ENCODE measurements at places on chromosomes 7 and 10.

DNA sequence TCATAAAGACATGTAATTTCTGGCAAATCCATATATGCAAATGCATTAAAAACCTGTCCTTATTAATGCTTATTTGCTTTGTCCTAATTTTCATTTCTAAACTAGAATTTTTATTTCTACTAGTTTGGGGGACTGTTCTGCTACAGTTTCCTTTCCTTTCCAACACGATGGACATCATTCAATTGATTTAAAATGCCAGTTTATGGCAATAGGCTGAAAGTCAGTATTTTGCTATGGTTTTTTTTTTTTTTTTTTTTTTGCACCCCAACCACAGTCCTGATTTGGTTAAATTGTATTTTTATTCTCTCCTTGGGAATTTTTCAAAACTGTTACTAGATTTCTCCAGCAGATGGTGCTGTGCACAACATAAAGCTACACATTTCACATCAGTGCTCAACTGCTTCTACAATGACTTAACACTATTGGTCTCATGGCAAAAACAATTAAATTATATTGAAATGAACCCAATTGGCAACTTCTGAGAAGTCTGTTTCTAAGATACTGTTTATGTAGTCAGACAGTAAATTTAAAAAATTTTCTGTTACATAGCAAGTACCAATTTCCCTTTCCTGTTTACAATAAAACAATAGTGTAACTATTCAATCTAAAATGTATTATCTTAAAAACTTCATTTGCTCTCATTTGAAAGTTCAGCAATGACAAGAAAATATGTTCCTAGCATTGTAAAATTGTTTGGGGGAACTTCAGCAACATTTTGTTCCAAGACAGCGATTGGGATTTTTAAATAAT, 193.8 kb upstream of the CCDC6 start:
- DNase-seq: peak; percentile 11

GRCh38 chr10:4672201-4672600, 153.8 kb upstream of the AKR1E2 start:
- no peak for DNase-seq

GRCh38 chr10:9238041-9238440, 1183.6 kb downstream of the GATA3 start:
- no peak for DNase-seq

- no peak for DNase-seq
Measured at GRCh38 chr7:117424090-117424829, 3.0 kb downstream of the ASZ1 start.

DNA sequence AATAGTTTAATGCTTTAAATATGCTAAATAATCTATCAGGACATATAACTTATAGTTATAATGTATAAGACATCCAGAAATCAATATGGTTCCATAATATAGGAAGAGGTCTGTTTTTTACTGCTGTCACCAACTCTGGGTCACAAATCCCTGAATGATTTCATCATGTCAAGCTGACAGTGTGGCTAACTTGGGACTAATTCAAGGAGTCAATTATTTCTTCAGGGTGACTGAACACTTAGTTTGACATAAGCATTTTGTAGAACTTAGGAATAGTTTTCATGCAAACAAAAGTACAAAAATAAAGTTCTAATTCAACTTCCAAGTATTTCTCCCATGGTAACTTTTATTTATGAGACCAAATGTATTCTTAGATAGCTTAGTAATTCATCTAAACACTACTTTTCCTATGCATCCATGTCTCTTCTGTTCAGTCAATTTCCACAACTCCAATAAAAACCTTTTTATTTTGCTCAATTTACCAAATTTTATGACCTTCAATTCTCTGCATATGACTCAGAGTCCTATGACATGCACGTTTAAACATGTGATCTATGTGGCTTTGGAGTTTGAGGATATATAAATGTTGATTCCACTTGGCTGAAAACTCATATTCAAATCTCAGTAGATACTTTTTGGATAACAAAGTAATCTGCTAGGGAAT, 40.3 kb upstream of the GNAT3 start:
- peak; percentile 25 for DNase-seq

GRCh38 chr10:101716891-101717659, 22.1 kb upstream of the FBXW4 start:
- DNase-seq: no peak

DNA sequence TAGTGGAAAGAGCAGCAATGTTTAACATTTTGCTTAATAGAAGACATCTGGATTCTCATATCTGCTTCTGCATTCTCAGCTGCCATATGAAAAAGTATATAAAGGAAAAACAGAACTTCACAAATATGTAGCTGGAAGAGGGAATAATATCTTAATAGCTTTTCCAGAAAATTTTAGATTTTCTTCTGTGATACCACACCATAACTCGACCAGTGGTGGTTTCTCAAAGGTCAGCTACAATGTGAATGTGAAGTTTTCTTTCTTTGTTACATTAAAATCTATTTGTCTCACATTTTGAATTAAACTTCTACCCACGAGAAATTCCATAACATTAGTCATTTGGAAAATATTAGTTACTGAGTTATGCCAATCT, 339.8 kb downstream of the PARD3 start:
- no peak for DNase-seq

DNA sequence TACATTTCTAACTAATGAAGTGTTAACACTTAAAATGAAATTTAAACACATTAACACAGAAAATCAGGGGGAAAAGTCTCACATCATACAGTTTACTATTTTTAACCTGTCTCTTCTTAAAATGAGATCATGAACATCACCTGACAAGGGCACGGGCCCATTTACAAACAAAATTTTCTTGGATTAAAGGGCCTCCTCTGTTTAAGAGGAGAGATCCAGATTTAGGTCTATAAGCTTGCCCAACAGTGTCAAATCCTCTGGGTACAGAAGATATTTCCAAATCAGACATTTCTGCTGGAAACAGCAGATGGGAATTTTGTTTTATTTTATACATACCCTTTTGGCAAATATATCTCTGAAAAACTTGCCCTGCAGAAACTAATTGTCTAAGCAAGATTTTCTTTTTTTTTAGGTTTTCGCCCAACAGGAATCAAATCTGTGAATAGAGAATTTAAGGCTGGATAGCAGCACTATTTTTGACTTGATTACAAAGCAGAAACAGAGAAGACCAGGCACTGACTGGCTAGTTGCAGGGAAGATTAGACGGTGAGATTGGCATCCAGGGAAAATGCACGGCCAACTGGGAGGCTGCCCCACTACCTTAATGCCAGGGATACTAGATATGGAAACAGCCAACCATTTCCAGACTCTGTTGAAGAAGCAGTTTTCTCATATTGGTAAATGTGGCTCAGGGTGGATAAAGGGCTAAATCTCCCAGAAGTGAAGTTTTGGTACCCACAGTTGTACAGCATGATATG, 173.4 kb downstream of the LRRN3 start:
- DNase-seq: no peak

GRCh38 chr10:122264436-122264835, 6.7 kb upstream of the BTBD16 start:
- DNase-seq: no peak

GRCh38 chr7:105654095-105654686, 72.9 kb upstream of the EFCAB10 start:
- DNase-seq: no peak

GRCh38 chr10:1408651-1409367, 328.5 kb downstream of the ADARB2 start:
- DNase-seq: no peak

GRCh38 chr7:80806663-80807062, 112.2 kb downstream of the SEMA3C start:
- no peak for DNase-seq

GRCh38 chr10:6275022-6275997, 72.6 kb downstream of the PFKFB3 start:
- peak; percentile 94 for DNase-seq

DNA sequence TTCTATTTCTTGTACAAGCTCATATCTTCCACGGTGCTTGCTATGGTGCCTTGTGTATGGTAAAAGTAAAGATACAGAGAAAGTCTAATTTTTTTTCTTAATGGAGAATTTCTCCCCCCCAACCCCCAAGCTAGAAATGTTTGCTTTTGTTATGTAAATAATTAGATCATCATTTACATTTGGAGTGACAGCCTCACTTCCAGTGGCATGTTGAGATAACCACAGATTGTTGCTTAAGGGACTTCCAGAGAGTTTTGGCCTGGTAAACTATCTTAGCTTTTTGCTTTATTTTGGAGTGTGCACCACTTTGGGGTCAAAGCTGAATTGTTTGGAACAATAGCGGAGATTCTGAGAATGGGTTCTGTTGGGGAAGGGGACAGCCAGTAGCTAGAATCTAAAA, 129.7 kb downstream of the ZNF365 start:
- no peak for DNase-seq

- no peak for DNase-seq
Measured at GRCh38 chr7:123439191-123439590, 95.2 kb downstream of the IQUB start.

GRCh38 chr7:157403646-157404401, 67.0 kb downstream of the DNAJB6 start:
- DNase-seq: no peak

GRCh38 chr7:36219429-36219828, 66.4 kb downstream of the EEPD1 start:
- DNase-seq: no peak

- DNase-seq: no peak
Measured at GRCh38 chr7:21185653-21186265, 242.1 kb upstream of the SP4 start.

GRCh38 chr10:13743963-13744362, 157.2 kb downstream of the PRPF18 start:
- no peak for DNase-seq

GRCh38 chr10:103969436-103969835, 2.5 kb downstream of the SLK start:
- DNase-seq: no peak

GRCh38 chr7:152329469-152329868, 106.3 kb downstream of the KMT2C start:
- no peak for DNase-seq

- no peak for DNase-seq
Measured at GRCh38 chr7:48251766-48252165, 80.5 kb downstream of the ABCA13 start.

DNA sequence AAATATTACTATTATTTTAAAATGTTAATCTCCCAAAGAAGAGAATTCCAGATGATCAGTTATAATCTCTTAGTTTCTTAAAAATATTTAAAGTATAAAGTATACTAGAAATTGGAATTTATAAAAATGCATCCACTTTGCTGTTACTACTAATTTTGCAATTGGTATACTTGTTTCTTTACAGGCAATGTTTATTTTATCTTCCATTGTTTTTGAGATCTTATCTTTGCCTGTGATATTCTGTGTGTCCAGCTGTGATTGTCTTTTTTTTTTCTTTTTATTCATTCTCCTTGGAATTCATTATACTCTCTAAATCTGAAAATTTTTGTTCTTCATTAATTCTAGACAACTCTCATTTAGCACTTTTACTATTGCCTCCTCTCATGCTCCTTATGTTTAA, 652.6 kb downstream of the TNS3 start:
- no peak for DNase-seq

DNA sequence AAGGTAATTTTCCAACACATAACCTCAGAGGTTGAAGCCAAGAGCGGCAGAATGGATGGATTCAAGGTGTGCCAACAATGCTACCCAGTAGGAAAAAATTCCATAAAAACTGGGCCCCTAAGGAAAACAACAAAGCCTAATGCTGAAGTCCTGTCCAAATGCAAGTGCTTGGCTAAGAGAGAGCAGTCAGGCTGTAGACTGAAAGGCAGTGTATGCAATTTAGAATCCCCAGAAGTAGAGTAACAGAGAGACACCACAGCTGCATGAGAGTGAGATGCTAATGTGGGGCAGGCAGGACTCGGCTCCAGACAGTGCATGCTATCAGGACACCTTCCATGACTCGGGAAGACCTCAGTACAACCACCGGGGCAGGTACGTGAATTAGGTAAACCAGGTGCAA, 124.5 kb downstream of the ZFAND4 start:
- no peak for DNase-seq

DNA sequence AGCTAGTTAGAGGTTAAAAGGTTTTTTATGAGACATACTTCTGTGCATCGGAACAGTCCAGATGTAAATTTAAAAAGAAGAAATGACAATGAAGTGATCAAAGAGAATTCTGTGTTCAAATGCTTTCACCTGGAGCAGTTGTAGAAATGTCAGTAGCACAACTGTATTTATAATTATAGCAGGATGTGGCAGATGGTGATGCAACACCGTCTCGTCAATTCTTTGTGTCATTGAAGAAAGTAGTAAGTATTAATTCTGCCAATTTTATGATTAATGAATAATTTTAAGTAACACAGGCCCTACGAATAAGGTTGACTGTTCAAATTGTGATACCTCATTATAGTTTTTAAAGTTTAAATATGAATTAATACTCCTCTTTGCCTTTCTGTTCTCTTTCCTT, 171.1 kb downstream of the ADK start:
- DNase-seq: no peak

- DNase-seq: no peak
Measured at GRCh38 chr7:47087866-47088265, 494.0 kb downstream of the TNS3 start.

- no peak for DNase-seq
Measured at GRCh38 chr10:76729841-76730487, 907.6 kb downstream of the KCNMA1 start.

DNA sequence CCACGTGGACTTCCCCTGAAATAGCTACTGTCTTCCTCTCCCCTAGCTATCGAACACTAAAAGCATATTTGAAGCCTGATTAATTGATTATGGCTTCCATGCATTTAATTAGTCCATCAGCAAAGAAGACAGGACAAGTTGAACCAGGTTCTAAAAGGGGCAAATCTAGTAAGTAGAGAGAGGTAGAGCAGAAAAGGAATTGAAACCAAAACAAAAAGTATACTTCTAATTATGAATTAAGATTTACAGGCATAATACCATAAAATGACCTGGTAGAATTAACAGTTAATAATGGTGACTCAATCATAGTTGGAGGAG, 393 bp upstream of the DNAJC1 start:
- DNase-seq: no peak

GRCh38 chr7:37408291-37409228, 40.1 kb downstream of the ELMO1 start:
- no peak for DNase-seq

DNA sequence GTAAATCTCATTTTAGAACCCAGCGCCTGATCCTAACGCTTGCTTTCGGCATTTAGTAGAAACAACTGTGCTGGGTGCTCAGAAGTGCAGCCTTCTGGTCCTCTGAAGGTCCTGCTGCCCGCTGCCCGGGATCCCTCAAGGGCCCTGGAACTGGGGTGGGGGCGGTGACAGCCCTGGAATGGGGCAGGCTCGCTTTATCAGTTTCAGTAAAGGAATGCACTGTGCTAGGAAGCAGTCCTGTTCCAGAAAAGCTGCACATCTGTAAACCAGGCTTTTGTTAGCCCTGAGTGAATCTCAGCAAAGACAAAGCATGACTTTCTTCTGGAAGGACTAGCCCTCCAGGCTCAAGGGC, 254.6 kb downstream of the TNS3 start:
- no peak for DNase-seq

- no peak for DNase-seq
Measured at GRCh38 chr10:90363799-90364483, 493.9 kb downstream of the HTR7 start.

GRCh38 chr10:124130198-124130900, 37.0 kb upstream of the CHST15 start:
- no peak for DNase-seq

GRCh38 chr10:91551856-91552255, 81.0 kb downstream of the PPP1R3C start:
- DNase-seq: peak; percentile 45

- no peak for DNase-seq
Measured at GRCh38 chr10:82440775-82441174, 565.8 kb downstream of the NRG3 start.

- peak; percentile 53 for DNase-seq
Measured at GRCh38 chr10:44878706-44879530, 32.2 kb upstream of the TMEM72 start.

GRCh38 chr10:30431435-30431911, 2.5 kb upstream of the MAP3K8 start:
- DNase-seq: no peak

Measured in skeletal muscle cell (primary cell).